Foreskin melanocyte (primary cell): ENCODE measurements at places on chromosomes 2 and 18.

DNA sequence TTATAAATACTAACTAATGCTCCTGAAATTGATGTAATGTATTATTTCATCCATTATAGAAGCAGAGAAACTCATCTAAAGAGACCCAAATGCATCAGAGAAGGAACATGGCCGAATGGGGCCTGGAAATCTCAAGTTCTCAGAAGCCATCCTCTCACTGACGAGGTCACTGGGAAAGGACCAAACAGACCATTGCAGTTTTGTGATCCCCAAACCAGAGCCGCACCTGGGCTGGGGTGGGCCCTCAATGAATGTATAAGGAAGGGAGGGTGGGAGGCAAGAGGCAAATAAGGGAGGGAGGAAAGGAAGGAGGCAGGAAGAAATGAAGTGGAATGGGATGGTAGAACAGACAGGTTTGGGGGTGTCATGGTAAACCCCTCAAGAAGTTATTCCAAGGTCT, 245.3 kb upstream of the ID2 start:
- no peak for DNase-seq

DNA sequence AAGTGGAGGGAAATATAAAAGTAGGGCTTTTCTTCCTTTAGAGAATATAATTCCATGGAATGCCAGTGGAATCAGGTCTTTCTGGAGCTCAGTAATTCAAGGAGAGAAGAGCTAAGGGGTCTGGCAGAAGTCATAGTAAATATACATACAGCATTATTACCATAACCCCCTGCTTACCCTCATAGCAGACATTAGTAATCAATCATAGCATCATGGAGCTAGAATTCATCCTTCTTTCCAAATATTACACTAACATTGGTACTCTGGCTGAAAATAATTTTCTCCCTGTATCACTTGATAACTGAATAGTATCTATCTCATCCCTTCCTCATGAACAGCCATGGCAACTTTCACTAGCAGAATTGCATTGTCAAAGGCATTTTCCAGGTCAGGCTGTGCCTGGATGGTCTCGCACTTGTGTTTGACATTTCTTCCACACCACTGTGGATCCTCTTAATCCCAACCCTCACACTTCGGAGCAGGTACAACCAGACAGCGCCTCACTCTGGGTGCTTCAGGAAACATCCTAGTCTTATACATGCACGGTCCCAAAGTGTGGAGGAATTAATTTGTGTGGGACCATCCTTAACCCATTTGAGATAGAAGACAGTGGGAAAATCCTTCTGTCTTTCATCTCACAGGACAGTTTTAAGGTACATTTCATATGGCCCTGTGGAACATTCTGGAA, 84.2 kb upstream of the SEC11C start:
- no peak for DNase-seq

GRCh38 chr18:10320791-10321190, 133.6 kb upstream of the APCDD1 start:
- DNase-seq, result peak; percentile 72

DNA sequence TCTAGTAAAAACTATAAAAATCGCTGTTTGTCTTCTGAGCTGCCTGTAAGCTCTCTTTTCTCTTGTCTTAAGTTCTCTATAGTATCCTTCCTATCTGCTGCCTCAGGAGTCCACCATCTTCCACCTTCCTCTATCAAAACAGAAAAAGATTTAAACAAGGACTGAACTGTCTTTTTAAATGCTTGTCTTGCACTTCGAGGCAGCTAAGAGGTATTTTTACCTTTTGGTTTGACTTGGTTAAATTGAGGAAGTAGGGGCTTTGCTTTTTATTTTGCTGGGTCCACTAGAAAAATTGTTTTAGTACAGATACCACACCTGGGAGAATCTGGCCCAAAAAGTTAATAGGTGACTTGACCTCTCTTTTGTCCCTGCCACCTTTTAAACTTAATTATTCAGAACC, 12.2 kb downstream of the SESTD1 start:
- no peak for DNase-seq

DNA sequence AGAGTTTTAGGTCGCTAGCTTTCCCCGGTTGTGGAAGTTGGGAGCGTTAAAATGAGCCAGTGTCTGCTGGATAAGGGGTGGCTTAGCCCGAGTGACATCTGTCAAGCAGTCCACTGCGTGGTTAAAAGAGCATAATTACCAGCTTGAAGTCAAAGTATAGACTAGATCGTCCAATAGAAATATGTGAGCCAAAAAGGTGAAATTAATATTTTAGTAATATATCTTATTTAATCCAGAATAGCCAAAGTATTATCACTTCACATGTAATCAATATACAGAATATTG, 654 bp downstream of the COMMD1 start:
- DNase-seq, result no peak

- peak; percentile 15 for DNase-seq
Measured at GRCh38 chr18:49447810-49448745, 12.4 kb downstream of the DYM start.

DNA sequence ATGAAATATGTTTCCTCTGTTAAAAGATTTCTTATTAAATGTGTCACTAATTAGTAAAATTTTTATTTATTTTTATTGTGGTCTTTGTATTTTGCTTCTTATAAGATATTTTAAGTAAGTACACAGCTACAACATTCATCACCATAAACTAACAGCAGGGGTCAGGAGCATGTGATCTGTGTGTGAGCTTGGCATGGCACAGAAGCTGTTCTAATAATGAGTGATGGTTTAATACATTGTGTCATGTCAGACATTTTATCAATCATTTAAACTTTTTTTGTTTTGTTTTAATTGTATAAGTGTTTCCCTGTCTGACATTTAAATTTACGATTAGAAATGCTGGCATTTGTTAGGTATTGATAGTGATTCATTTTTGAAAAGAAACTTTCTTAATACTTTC, 585.4 kb downstream of the DSC3 start:
- peak; percentile 24 for DNase-seq

GRCh38 chr18:62379051-62379450, 53.9 kb downstream of the TNFRSF11A start:
- no peak for DNase-seq

GRCh38 chr2:86622519-86623042, 1.1 kb downstream of the RNF103 start:
- DNase-seq, result peak; percentile 30

DNA sequence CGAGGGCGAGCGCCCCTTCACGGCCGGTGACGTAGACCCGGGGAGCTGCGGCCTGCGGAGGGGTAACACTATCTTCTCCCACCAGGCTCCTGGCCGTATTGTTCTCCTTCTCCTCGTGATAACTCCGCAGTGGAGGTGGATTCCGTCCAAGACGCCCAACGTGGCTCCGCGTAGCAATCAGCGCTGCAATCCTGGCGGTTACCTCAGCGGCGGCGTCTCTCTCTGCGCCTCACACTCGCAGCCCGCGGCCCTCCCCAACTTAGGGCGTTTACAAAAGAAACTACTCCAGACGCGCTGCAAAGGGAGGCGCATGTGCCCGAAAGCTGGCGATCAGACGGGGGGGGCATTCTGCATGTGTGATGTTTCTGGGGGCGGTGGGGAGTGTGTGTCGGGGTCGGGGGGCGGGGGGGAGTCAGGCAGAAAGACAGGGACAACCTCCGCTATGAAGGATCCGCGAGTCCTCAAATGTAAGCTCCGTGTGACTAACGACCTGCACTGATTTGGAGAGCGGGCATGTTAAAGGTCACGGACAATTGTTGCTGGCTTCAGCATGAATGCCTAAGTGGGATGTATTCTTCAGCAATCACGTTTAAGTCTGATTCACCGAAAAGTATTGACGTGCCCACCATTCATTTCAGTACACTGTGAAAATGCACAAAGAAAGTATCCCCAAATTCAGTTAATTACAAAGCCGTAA, 1.3 kb upstream of the ZNF516 start:
- no peak for DNase-seq

DNA sequence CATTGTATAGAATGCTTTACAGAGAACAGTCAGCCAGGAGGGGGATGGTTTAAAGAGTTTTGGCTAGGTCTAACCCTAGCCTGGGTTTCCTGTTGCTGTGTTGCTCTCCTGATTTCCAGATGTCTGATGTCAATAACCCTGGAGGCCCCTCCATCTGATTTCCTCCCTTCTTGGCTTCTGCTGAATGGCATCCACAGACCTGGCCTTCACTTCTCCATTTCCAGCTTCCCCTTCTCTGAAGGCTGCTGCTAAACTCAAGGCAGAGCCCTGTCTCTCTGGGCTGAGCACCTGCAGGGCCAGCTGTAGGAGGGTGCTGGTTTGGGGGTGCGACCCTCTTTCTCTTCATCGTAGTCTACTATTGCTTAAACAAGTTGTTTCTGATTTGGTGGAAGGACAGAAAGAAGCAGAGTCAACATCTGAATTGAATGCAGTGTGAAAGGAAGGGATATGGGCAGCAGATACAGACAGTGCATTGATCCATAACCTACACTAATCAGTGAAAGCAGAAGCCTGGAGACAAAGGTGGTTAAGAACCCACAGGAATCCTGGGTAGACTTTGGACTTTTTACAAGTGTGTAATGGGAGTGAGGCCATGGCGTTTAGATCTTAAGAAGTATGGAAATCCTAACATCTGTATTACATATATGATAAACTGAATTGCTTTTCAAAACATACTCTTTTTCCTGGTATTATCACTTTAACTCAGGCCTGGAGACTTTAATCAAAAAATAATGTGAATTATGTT, 153.6 kb downstream of the HRH4 start:
- DNase-seq, result no peak

- no peak for DNase-seq
Measured at GRCh38 chr2:29253-29652, 17.1 kb downstream of the FAM110C start.

DNA sequence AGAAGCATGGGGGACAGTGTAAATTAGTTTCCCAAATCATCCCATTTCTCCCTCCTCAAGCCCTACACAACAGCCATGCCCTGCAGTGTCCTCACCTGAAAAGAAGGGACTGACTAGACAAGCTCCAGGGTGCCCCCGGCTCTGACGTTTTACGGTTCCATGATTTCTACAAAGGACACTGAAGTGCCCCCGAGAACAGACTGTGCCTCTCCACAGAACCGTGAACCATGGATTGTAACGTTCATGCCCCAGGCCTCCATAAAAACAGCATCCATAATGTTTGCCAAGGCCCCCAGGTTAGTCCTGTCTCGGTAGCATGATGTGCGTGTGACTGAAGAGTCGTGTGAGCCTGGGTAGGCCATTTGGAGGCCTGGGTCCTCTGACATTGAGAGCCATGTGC, 7.0 kb upstream of the ACOXL start:
- DNase-seq, result no peak

DNA sequence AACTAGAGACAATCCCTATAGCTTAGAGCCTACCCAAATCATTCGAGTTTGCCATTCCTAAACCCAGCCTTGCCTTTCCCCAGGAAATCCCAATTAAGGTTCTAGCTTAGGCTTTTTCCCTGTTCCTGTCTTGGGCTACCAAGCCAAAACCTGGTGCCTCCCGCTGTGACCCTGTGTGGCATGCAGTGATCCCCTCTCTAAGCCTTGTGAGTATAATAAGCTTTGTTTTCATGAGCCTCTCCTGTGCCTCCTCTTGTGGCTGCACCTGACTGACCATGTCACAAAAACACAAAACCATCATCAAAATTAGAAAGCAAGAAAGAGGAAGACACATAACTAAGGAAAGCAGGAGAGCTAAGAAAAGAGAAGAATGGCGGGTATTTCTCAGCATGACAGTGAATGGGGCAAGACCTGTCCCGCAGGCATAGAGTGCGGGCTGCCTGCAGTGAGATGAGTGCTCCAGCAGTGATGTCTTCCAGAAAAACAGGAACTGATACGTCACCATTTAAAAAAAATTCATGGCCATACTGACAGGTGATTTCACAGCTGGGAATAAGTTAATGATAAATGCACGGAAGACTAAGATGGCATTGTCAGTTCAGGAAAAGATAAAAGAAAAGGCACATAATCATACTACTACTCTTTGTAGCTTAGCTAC, 9.2 kb upstream of the PAIP2B start:
- no peak for DNase-seq

DNA sequence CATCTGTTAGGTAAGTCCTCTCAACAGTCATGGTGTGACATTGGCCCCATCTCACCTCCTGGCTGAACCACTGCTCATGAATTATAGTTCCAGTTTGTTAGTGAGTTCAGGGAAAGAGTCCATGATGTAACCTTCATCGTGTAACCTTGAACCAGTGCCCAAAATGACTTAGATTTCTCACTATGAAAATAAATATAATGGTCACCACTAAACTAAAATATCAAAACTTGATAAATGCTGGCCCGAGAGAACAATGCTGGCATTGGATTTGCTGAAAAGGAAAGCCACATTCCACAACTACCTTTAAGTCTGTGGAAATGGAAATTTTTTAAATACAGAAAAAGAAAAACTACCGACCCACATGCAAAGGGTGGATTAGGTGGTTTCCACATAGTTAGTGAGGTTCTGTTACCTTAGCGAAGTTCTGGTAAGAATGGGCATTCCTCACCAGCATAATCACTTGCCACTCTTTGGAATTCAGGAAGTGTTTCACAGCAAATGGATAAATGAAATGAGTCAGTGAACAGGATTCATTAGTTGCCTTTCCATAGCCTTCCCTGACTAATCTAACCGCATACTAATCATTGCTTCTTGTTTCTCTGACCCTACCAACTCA, 133.9 kb upstream of the CTAGE1 start:
- DNase-seq, result no peak

DNA sequence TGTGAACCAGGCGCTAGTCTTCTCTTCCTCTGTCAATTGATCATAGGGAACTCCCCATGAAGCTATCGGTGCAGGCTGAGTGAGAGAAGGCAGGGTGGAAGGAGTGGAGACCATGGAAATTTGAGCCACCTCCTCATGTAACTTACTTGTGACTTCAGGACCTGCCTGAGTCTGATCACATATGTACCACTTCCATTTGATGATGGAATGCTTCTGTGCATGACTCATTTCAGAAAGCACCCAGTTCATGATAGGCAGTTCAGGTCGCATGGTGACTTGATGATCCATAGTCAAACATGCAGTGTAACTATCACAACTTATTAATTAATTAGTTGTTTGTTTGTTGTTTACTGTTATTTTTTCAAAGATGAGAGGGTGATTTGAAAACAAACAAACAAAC, 1296.7 kb downstream of the SUCLG1 start:
- no peak for DNase-seq

- no peak for DNase-seq
Measured at GRCh38 chr2:39152504-39152903, 31.7 kb upstream of the SOS1 start.

GRCh38 chr18:35376742-35377695, at the start of gene ZNF396:
TSS of gene ZNF396 (minus strand) at chr18:35377337. CDS start at chr18:35374292, 3,045 bp downstream.
- DNase-seq, result peak; percentile 54

DNA sequence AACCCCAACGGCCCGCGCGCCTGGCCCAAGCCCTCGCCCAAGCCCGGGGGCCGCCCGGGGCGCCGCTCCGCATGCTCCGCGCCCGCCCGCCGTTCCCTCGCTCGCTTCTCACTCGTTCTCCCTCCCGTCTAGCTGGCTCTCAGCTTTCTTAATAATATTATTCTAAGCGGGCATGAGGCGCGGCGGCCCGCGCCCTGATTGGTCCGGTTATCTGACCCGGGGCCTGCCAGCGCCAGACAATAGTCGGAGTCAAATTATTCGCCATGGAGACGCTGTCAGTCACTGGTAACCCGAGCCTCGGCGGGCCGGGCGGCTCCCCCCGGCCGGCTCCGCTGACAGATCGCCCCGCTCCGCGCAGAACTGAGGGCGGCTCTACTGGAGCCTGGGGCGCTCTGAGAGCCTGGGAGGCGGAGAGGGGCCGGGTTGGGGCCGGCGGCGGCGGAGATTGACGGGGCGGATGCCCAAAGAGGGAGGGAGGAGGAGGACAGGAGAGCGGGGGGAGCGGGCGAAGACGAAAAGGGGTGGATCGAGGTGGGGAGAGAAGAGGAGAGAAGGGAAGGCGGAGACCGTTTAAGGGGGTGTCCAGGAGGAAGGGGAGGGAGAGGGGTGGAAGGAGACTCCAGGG, at the start of gene SIX2:
Gene SIX2, minus strand, starts transcription at position 150 of the 625 bp plus-strand sequence. CDS start 342 bp downstream, outside the sequence.
- peak; percentile 76 for DNase-seq
